Stimulated activated CD4-positive, alpha-beta T cell treated with anti-CD3 and anti-CD28 coated beads, Interleukin-1b, Interleukin-23, amount 100 ng/mL, for 48 hours (primary cell): ENCODE measurements at places on chromosomes 1 and 21.

GRCh38 chr1:30754684-30755171 is 2.8 kb downstream of the LAPTM5 start:
- DNase-seq: no peak

GRCh38 chr1:237228421-237228820 is 186.4 kb downstream of the RYR2 start:
- no peak for DNase-seq

- no peak for DNase-seq
Measured at GRCh38 chr1:205272536-205272935, 44.8 kb downstream of the TMCC2 start.

GRCh38 chr1:86472767-86473166 is 4.0 kb downstream of the CLCA1 start:
- no peak for DNase-seq

DNA sequence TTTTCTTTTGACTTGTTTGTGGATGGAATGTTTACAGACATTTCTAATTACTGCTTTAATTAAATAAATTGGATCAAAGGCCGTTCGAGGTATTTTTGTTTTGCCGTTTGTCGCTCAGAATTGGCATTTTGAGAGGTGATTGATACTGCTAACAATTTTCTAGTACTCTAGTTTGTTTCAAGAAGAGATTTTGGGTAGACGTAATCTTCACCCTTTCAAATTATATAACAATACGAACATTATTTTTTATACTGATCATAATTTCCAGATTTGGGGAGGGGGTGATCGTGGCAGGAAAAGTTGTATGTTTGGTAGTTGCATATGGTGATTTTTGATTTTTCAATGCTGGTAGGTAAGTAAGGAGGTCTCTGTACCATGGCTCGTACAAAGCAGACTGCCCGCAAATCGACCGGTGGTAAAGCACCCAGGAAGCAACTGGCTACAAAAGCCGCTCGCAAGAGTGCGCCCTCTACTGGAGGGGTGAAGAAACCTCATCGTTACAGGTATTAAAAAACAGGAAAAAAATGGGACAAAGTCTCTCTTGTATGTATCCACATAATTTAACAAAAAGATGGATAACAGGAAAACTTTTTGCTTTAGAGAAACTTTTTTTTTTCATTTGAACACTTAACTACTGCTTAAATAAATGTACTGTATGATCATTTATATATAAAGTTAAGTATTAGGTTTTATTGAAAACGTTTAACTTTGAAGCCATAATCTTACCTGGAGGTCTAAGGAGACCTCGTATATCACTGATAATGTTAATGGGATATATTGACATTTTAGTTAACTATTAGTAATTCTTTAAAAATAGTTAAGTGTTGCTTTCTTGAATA is 1.7 kb downstream of the H3-3A start:
- no peak for DNase-seq
